ENCODE measurements at places on chromosomes 16 and 17.

DNA sequence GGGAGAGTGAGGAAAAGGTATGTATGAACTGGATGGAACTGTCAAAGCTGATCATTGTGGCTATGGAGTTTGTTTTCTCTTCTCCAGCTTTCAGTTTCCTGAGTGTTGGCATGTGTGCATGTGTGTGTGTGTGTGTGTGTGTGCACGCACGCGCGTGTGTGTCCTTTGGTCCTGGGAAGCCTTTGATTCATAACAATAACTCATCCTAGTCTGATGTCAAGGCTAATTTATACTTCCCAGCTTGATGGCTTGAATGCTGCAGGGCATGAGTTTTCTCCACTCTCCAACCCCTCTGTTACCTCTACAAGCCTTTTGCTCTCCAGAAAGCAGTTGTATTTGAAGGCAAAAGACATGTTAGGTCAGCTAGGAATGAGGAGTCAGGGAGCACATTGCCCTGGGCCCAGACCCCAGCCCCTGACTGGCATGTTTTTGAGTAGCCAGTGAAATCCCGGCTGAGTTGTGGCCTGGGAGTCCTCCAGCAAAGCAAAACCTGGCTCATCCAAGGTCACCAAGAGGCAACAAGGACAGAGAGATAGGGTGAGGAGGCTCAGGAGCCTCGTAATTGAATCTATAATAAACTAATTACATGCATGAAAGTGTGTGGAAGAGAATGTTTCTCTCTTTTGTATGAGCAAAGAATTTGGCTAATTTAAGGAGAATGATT, 8.9 kb upstream of the CDC42EP4 start:
- DNase-seq = no peak

DNA sequence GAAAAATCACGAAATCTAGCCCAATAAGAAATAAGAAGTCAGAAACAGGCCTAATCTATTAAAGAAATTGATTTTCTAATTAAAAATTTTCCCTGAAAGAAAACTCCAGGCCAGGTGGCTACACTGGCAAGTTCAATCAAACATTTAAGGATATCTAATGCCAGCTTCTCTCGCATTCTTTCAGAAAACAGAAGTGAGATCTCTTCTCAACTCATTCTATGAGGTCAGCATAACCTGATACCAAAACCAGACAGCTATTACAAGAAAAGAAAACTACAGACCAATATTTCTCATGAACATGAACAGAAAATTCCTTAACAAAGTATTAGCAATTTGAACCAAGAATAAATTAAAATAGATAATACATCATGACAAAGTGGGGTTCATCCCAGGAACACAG, 52.4 kb downstream of the AXIN2 start:
- DNase-seq = no peak

DNA sequence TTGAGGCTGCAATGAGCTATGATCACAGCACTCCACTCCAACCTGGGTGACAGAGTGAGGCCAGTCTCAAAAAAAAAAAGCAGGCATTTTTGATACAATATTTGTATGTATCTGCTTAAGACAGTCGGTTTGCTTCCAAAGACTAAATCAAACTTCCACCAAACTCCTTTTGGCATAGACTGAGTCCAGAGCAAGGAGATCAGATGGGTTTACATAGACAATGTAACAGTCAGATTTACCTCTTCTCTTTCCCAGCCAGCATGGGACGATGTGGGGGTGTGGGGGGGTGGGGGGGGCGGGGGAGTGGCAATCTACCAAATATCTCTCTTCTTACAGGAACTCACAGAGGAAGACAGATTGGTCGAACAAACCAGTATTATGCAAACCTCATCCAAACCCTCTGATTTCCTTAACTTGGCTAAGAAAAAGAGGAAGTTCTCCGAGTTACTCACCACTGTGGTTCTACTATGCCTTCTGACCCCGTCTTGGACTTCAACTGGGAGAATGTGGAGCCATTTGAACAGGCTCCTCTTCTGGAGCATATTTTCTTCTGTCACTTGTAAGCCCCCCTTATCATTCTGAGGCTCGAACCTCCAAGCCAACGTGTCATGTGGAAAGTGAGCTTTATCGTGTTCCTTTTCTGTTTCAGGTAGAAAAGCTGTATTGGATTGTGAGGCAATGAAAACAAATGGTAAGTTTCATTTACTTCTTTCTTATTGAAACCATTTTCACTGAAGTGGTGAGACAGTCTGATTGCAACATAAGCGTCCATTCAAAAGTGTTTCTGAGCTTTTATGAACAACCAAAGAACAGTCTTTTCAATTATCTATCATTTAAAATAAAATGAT, at the start of gene MILR1:
Gene MILR1, plus strand, starts transcription at position 451 of the 848 bp plus-strand sequence. Its CDS starts 54 bp downstream, at position 505.
- DNase-seq = peak; percentile 74

- no peak for DNase-seq
Measured at GRCh38 chr16:88303890-88304819, 78.6 kb upstream of the ZNF469 start.

DNA sequence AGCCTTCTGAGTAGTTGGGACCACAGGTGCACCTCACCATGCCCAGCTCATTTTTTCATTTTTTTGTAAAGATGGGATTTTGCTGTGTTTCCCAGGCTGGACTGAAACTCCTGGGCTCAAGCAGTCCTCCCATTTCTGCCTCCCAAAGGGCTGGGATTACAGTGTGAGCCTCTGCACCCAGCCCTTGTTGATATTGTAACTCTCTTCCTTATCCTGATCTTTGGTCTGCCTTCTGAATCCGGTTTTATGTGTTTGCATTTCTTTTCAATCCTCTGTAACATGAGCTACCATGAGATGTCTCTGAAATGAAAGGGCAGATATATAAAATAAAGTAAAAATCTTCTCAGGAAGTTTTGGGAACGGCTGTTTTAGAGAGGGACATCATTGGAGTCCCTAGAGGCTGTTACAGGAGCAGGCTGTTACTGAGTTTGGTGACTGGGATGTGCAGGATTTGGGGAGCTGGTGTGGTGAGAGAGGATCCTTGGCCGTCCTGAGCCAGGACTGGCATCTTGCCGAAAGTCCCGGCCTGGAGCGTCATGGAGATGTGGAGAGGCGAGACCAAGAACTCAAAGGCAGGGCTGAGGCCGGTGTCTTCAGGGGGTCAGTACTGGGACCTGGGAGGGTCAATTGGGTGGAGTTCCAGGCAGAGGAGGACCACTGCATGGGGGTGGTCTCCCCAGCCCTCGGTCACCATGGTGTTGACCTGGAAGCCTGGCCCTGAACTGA, 39.4 kb downstream of the ATP2C2 start:
- no peak for DNase-seq

- no peak for DNase-seq
Measured at GRCh38 chr16:57169327-57169726, 16.5 kb downstream of the PSME3IP1 start.

- no peak for DNase-seq
Measured at GRCh38 chr17:49762151-49762941, 1.6 kb downstream of the FAM117A start.

- no peak for DNase-seq
Measured at GRCh38 chr16:70575376-70575775, 51.8 kb downstream of the SF3B3 start.

- DNase-seq = no peak
Measured at GRCh38 chr17:80261159-80261894, 675 bp downstream of the RNF213 start.

- DNase-seq = no peak
Measured at GRCh38 chr17:18968345-18968744, 16.4 kb downstream of the SLC5A10 start.

DNA sequence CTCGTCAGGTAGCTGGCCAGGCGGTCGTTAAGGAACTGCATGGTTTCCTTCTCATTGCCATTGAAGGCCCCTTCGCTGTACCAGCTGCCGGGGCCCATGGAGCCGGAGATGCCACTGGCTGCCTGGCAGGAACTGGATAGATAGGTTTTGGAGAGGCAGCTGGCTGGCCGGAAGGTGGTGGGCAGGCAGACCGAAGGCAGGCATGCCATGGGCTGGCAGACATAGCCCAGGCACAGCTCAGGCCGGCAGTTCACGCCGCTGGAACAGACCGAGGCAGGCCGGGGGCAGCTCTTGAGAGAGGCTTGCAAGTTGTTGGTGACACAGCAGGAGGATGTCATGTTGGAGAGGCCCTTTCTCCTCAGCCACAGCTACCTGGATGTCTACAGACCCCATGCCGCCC, at the start of gene KRT32:
Gene KRT32, minus strand, starts transcription at position 399 of the 400 bp plus-strand sequence. Its CDS starts 61 bp downstream, at position 338.
- no peak for DNase-seq

GRCh38 chr17:82349287-82349701, 9.8 kb upstream of the TEX19 start:
- no peak for DNase-seq

GRCh38 chr17:50816771-50817751, 18.3 kb upstream of the WFIKKN2 start:
- no peak for DNase-seq

- no peak for DNase-seq
Measured at GRCh38 chr17:3963237-3964201, 718 bp downstream of the ATP2A3 start.

GRCh38 chr16:67653789-67654402, 6.2 kb downstream of the ACD start:
- DNase-seq = no peak

DNA sequence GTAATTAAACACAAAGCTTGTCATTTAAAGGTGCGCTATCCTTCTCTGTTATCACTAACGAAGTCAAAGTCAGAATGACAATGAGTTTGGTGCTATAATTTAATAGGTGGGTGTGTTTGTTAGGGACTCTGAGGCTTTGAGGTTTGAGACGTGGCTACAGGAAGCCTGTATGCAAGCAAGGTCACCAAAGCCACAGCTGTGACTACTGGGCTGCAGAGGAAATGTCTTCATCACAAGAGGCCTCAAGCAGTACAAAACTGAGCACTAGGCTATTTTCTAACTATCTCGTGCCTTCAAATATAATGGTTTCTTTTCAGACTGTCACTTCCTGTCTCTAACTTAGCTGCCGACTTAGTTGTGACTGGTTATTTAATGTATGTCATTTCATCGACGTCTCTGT, 141.2 kb downstream of the AATF start:
- peak; percentile 27 for DNase-seq

DNA sequence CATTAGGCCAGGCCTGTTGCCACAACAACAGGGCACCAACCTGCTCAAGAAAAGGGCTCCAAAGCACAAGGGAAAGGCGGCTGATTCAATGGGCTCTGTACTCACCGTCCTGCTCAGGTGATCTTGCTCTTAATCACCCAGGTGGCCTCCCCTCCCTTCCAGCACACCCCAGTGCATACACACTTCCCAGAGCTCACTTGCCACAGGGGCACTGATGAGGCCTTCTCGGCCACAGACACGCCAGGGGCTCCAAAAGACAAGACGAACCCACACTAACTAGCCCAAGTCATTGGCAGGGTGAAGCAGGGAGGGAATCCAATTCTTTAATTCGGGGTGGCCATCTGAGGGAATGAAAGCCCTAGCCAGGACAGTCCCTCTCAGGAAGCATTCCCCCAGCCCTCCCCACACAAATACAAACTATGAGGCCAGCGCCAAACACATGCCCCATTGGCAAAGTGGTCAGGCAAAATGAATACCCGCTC, 1.4 kb downstream of the MYO18A start:
- DNase-seq = no peak

DNA sequence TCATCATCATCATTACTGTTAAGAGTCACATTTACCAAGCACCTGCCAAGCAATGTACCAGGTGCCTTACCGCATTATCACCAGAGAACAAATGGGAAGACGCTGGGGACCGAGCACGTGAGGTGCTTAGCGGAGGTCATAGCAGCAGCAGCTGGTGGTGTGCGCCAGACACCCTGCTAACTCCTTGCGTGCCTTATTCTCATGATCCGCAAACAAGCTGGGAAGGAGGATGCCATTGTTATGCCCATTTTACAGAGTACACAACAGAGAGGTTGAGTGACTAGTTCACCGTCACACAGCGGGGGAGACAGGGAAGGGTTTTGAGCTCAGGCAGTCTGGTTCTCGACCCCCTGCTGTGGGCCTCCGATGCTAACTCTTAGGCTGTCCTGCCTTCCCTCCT, 7.3 kb downstream of the ATP2A3 start:
- DNase-seq = no peak

DNA sequence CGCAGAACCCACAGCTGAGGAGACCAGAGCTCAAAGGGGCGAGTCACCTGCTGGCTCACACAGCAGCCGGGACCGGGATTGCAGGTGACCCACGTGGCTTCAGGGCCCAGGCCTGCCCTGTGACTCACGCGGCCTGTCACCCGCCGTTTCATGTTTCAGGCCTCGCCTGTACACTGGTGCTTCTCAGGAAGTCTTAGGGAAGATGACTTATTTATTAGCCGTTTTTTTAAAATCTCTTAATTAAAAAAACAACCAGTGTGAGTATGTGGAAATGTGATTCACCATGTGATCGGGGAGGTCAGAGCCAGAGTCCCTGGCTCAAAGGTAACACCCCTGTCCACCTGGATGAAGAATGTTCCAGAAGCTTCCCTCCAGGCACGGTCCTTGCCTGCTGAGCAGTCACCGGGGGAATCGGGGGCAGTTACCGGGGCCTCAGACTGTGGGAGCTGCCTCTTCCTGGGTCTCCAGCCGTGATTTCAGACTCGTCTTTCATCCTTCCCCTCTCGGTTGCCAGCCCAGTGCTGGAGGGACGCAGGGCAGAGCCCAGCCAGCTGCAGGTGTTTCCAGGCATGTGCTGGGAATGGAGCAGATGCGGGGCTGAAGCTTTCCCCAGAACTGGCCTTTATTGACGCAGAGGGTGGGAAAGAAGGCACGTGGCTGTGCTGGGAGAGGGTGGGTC, 49.3 kb downstream of the CMIP start:
- DNase-seq = no peak

- no peak for DNase-seq
Measured at GRCh38 chr17:34146440-34147043, 108.5 kb upstream of the CCL2 start.

GRCh38 chr16:51139568-51139967, 11.5 kb downstream of the SALL1 start:
- no peak for DNase-seq

GRCh38 chr17:1179818-1180742, at the start of gene ABR:
TSS of gene ABR (minus strand) at chr17:1179981. CDS start at chr17:1179727, 254 bp downstream.
- DNase-seq = no peak

DNA sequence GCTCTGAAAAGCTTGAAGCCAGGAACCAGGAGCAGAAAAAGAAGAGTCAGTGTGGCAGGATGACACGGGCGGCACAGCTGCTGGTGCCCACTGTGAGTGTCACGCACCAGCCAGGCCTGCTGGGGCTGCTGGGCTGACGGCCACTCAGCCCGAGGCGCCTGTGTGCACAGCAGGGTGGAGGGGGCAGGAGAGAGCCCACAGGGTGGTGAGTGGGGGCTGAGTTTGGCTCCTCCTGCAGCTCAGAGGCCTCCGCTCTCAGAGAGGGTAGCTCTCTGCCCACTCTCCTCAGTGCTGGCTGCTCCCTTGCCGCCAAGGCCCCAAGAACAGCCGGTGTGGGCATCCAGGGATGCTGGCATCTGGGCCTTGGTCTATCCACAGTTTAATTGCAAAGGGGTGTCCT, 59.6 kb downstream of the GSG1L start:
- no peak for DNase-seq

GRCh38 chr17:38511150-38512108, 83.2 kb downstream of the ARHGAP23 start:
- DNase-seq = no peak

- no peak for DNase-seq
Measured at GRCh38 chr17:21253646-21254441, 634 bp upstream of the NATD1 start.

All from GM12864 (cell line).